Dermis microvascular lymphatic vessel endothelial cell (primary cell): ENCODE measurements at places on chromosomes 12 and 14. TPM values are rescaled to one million over a fixed set of nuclear protein-coding genes. Genes with fewer than 3 reads are reported as not detected.

The OTX2 gene
- total RNA-seq = not detected in 2 replicates

The DPPA3 gene
- not detected in 2 replicates for total RNA-seq

The KRT78 gene
- not detected in 2 replicates for total RNA-seq

The IL31 gene
- total RNA-seq = not detected in 2 replicates

The FAM186B gene
- 0.13 TPM in 2 replicates for total RNA-seq

The GPR84 gene
- total RNA-seq = not detected in 2 replicates

The HVCN1 gene
- total RNA-seq = 2.6 and 3.9 TPM in 2 replicates

The PUS1 gene
- 7.6 and 10.2 TPM in 2 replicates for total RNA-seq

The EIF2B2 gene
- total RNA-seq = 37.2 and 70.8 TPM in 2 replicates

The TAS2R42 gene
- not detected in 2 replicates for total RNA-seq

The NANOG gene
- not detected in 2 replicates for total RNA-seq

The DDX55 gene
- 8.6 and 9.9 TPM in 2 replicates for total RNA-seq

The TBX5 gene
- total RNA-seq = not detected in 2 replicates
